ENCODE measurements at places on chromosomes 12 and 14.

- no peak for DNase-seq
These were observed 32.3 kb upstream of the INF2 start for GRCh38 chr14:104657101-104657524.

DNA sequence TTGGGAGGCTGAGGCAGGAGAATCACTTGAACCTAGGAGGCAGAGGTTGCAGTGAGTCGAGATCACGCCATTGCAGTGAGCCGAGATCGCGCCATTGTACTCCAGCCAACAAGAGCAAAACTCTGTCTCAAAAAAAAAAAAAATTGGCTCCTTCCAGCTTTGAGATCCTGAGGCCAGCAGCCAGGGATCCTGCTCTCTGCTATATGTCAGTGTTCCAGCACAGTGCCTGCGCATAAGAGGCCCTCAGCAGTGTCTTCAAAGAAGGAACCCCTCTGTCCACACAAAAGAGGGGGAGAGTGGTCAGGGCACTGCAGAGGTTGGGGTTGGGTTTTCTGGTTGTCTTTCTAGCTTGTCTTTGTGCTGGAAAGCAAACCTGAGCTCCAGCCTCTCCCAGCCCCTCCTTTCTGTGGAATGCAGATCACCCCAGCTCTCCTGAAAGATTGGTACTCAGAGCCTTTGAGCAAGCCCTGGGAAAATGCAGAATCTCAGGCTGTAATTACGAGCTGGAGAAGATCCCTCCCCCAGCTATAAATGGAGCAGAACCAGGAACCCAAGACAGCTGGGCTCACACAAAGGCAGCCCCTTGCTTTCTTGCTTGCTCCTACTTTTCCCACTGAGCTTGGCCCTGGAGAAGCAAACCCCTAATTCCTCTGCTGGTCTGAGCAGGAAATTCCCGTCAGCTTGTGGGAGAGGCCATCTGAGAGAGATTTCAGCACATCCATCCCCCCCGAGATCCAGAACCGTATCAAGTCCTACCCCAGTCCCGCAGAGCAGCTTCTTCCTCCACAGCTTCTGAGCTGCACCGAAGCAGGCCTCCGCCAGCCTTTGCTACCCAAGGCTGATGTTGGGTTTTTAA lies 205.7 kb downstream of the ZFP36L1 start:
- DNase-seq: no peak

- no peak for DNase-seq
These were observed 387.9 kb downstream of the SYT1 start for GRCh38 chr12:79252358-79253075.

DNA sequence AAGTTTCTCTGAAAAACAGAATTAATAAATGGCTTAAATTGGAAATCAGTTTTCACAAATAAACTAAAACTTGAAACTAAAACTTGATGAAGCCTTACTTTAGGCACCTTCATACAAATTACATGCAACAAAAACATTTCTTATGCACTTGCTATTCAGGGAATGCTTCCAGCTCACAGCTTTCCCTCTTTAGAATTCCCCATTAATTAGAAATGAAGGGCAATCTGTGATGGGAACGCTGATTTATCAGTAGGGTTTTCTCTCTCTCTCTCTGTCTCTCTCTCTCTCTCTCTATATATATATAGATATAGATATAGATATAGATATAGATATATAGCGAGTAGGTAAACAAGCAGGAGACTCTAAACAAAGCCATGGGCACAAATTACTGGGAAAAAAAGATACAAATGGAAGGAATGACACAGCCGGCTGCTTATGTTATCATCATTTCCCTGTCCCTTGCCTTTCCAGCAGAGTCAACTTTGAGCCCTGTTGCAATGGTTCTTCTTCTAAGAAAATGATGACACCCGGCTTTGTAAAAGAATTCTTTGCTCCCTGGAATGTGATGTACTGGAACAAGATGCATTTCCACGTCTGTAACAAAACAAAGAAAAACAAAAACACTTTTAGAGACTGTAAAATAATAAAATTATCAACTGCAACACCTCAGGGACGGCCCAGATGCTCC lies 1121.6 kb upstream of the TMEM132C start:
- no peak for DNase-seq

DNA sequence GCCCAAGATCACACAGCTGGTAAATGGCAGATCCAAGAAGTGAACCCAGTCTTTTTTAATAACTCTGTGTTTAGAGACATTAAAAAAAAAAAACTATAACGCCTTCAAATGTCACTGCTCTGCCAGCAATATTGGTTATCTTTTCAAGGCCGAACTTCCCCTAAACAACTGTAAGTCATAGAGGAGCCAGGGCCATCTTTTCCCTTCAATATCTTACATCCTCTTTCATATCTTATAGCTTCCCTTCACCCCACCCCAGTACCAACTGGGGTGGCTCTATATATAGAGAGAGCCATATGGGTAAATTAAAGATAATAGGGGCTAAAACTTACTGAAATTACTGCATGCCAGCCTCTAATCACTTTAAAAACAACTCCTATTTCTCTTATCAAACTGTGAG lies 100.2 kb downstream of the STAB2 start:
- DNase-seq: no peak
